ENCODE measurements at places on chromosomes 13 and 19.

DNA sequence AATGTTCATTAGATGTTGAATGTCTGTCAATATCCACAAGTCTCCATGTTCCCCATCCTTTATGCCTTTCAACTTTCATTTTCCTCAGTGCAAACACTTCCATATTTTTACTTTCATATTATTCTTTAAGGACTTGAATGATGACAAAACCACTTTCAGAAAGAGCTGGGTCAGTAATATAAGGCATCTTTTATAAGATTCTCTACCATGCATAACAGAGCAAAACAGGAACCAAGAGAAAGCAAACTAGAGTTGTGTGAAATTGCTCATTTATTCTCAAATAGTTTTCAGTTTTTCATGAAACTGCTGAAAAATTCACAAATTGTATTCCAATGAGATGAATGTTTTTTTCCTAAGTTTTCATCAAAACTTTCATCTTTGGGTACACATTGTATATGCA lies 1247.6 kb downstream of the PCDH17 start:
- no peak for DNase-seq

GRCh38 chr13:33445024-33445423 lies 159.5 kb upstream of the STARD13 start:
- DNase-seq = no peak

DNA sequence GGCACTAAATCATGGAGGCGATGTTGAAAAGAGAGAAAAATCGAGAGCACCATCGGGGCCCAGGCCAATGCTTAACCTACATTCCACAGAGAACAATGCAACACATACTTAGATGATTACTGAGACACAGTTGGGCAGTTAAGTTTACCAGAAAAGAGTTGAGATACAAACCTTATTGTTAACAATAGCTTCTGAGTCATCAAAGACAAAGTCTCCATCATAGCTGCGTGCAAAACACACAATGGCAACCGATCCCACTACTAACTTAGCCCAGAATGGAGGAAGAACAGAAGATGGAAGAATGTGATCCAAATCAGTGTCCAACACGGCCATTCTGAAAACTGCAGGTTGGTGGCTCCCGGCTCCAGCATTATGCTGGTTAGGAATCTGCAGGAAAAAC lies 6.2 kb downstream of the TMTC4 start:
- no peak for DNase-seq

GRCh38 chr13:102817907-102818306 lies 19.0 kb downstream of the BIVM start:
- DNase-seq = no peak

DNA sequence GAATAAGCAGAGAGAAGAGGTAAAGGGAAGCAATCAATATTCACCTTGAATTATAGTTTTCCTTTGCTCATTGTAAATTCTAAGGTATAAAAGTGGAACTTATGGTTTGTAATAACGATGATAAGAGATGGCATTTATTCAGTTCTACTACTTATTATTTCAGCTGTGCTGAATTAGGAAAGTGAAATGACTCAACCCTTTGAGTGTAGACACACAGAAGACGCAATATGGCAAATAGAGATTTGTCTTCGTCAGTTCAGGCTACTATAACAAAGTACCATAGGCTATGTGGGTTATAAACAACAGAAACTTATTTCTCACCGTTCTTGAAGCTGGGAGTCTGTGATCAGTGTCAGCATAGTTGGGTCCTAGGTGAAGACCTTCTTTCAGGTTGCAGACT lies 713.0 kb upstream of the PCDH9 start:
- DNase-seq = no peak

Data from T follicular helper cell (primary cell).